Right renal cortex interstitium (tissue), 3 donors: ENCODE measurements at places on chromosomes 1 and 21. TPM values are rescaled to one million over a fixed set of nuclear protein-coding genes. Genes with fewer than 3 reads are reported as not detected.

DNA sequence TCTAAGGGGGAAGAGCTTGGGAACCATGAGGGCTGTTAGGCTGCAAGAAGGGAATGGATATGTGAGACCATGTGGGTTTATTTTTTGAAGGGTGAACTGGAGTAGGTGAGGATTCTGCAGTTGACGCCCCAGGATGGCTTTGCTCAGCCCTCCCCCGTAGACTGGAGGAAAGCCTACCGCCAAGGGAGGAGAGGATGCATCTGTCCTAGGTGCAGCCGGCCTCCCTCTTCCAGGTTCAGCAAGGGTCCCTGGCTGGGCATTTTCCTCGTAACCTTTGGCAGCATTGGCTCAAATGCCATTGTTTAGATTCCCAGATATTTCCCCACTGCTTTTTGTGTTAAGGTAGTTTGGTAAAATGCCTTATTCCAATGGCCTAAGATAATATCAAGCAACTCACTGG lies 16.6 kb downstream of the TFF3 start:
- DNase-seq, result no peak

DNA sequence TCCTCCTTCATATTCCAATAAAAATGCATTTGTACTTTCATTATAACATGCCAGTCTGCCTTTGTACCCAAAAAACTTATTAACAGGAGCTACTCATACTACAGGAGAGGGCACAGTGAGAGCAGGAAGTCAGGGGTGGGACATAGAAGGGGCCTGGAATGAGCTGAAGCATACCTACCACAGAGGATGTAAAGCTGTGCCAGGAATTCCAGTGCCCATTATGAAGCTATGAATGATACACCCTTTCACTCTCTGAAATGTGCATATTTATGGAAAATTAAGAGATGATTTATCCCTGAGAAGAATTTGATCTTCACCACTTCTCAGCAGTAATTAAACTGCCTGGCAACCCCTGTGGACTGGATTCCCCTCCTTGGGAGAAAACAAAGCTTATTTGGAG lies 65.8 kb downstream of the ATP5PO start:
- no peak for DNase-seq

- DNase-seq, result no peak
Measured at GRCh38 chr1:100299521-100300222, 33.7 kb downstream of the RTCA start.

GRCh38 chr1:206518206-206518605 lies 10.9 kb downstream of the RASSF5 start:
- DNase-seq, result no peak

- no peak for DNase-seq
Measured at GRCh38 chr1:174819596-174819995, 180.2 kb upstream of the CACYBP start.

- DNase-seq, result no peak
Measured at GRCh38 chr1:3776231-3776961, 3.8 kb downstream of the SMIM1 start.

DNA sequence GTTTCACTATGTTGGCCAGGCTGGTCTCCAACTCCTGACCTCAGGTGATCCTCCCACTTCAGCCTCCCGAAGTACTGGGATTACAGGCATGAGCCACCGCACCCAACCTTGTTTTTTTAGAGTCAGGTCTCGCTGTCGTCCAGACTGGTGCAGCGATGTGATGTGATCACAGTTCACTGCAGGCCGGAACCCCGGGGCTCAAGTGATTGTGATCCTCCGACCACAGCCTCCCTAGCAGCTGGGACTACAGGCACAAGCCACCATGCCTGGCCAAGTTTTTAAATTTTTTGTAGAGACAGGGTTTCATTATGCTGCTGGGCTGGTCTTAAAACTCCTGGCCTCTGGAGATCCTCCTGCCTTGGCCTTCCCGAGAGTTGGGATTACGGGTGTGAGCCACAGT lies 46.1 kb upstream of the LIN9 start:
- no peak for DNase-seq

PLPP3 gene
- polyA plus RNA-seq, result 129 TPM

SLC44A3 gene
- polyA plus RNA-seq, result 83.5 TPM

PCP4 gene
- polyA plus RNA-seq, result 13.2 TPM
